Hypothalamus (tissue), 51 donors: ENCODE measurements at places on chromosomes 3 and 15.

DNA sequence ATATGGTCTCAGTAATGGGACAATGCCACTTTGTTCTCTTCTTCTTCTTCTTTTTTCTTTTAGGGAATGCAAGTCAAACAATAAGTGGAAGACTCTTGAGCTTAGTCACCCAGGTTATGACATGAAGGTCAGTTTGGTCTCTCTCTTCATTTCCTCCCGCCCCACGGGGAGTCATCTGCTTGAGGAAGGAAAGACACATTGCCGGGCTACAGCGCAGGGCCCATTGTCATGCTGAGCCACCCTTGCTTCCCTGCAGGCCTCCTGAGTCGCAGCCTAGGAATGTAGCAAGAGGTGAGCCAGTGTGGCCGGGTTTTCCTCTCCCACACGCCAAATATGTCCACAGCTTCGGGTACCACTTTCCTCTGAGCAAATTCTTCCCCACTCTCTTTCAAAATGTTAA, 47.6 kb downstream of the RAP2B start:
- no peak for DNase-seq

DNA sequence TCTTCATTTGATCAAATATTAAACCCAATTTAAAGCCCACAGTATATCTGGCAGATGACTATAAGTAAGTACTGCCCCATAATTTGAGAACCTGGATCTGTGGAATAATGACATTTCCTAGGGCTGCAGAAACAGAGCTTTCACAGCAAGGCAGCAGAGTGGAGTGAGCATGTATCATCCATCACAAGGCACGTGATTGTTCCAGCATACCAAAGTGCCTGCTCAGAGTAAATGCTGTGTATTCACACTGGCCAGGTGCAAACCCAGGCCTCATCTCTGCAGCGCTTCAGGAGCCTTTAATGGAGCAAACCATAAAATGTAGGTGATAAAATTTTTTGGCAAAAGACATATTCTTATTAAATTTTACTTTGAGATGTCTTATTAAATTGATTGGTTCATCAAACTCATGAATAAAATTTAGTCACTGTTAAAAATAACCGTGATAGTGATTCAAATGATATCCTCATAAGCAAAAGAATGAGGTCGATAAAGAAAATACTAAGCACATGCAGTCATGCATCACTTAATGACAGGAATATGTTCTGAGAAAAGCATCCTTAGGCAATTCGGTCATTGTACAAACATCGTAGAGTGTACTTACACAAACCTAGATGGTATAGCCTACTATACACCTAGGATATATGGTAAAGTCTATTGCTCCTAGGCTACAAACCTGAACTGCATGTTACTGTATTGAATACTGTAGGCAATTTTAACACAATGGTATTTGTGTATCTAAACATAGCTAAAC, 99.3 kb upstream of the SLC24A5 start:
- DNase-seq: no peak

DNA sequence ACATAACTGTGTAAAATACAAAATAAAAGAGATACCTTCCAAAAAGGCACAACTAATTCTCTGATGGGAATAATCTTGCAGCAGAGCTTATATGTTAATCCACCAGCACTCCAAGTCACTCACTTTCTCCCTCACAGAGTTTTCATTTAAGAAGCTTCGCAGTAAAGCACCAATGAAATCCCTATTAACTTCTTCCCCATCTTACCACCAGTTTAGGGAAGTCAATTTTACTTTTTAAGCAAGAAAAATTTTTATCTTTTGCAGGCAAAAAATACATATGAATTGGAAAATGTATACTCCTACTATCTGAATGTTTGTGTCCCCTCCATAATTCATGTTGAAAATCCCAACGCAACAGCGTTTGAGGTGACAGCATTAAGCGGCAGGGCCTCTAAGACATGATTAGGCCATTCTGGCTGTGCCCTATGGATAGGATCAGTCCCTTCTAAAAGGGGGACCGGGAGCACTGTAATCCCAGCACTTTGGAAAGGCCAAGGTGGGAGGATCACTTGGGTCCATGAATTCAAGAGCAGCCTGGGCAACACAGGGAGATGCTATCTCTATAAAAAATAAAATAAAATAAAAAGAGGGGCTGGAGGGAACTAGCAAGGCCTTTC, 435.8 kb downstream of the SHQ1 start:
- no peak for DNase-seq

DNA sequence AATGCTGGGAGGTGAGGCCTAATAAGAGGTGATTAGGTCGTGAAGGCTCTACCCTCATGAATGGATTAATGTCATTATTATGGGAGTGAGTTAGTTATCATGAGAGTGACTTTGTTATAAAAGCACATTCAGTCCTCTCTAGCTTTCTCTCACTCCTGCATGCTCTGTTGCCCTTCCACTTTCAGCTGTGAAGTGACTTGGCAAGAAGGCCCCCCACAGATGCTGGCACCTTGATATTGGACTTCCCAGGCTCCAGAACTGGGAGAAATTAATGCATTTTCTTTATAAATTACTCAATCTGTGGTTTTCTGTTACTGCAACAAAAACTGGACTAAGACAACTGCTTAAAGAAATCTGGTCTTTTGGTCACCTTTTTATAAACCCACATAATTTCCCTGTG, 144.3 kb downstream of the FBN1 start:
- no peak for DNase-seq

DNA sequence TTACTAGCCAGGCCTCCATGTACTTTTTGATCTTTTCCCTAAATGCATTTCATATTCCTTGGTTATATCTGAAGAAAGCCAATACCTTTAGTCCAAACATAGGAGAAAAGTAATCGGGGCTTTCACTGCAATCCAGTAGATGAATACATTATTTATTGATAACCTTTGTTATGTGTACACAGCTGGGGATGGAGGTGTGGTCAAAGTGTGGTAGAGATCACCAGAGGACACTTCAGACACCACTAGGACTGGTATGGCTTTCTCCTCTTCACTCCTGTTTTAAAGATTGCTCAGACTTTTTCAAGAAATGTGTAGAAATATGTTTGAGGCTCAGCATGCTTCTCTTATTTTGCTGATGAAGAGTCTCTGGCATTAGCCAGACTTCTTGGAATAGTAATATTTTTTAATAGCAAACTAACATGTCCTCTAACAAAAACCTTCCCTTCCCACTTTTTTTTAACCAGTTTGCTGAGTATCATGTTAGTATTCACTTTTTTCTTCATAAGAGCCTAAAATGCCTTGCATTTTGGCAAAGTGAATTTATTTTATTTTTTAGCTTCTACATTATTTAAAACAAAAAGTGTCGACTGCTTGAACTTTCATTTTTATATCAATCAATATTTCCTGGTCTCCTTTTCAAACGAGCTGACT, 65.6 kb upstream of the MBNL1 start:
- no peak for DNase-seq

DNA sequence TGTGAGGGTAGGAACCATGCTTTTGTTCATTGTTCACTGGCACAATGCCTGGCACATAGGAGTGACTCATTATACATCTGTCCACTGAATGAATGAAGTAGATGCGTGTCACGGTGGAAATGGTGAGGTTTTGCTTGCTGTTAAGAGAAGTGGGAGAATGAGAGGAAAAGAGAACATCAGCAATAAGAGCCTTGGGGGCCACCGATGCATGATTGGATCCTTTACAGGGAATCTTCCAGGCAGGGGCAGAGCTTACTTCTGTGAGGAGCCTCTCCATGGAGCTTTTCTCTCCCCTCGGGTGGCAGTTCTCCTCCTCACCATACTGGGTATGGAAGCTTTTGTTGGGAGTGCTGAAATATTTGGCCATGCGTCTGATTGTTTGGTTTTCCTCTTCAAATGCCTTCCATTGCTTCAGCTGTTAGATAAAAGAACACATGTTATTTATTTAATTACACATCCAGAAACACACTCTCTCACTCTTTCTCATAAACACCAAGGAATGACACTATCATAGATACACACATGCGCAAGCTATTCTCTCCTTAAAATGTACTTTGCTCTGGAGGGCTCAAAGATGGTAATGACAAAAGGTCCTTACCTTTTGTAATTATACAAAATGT, 78.9 kb upstream of the GSK3B start:
- DNase-seq: no peak

DNA sequence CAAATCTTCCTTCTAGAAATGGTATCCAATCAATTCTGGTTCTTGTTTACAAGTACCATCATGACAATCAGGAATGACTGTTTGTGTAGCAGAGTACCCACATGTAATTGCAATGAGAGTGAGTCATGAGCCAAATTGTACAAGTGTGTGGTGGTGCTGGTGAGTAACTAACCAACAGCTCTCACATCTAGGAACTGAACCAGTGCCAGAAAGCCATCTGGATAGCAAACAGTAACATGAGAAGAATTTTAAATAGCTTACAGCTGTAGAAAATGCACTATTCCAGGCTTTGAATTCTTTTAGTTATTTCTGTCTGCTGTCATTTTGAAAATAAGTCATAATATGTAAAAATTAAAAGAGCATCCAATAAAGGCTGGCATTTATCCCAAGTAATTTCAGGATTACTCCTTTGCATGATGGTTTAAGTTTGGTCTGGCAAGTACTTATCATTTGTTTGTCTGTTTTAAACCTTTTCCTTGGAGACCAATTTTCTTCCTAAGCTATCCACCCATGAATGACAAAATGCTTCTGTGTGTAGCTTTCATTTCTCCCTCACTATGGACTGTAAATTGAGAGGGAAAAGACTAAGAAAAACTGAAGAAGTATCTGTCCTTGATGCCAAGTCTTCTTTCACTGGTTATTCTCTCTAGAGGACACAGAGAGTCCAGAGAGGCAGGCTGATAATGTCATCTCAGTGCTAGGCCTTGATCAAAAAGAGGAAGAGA, 60.0 kb downstream of the PIK3CB start:
- DNase-seq: peak; percentile 64

- no peak for DNase-seq
Measured at GRCh38 chr15:52281085-52282035, 14.2 kb downstream of the MYO5C start.
